ENCODE measurements at places on chromosomes 5 and 9. TPM values are rescaled to one million over a fixed set of nuclear protein-coding genes. Genes with fewer than 3 reads are reported as not detected.

SLC26A2 gene
- total RNA-seq: 5.3 TPM

TNFSF8 gene
- 48.2 TPM for total RNA-seq

IFNA21 gene
- total RNA-seq: not detected

PCDHA8 gene
- not detected for total RNA-seq

C8G gene
- 0.77 TPM for total RNA-seq

ST8SIA4 gene
- total RNA-seq: 31.7 TPM

HMCN2 gene
- total RNA-seq: 0.05 TPM

ACTBL2 gene
- total RNA-seq: not detected

LCN9 gene
- not detected for total RNA-seq

PCDHGA2 gene
- not detected for total RNA-seq

REEP2 gene
- total RNA-seq: 4.0 TPM

SFXN1 gene
- 322 TPM for total RNA-seq

Measured in activated CD4-positive, alpha-beta T cell treated with anti-CD3 and anti-CD28 coated beads for 36 hours (primary cell).